ENCODE measurements at places on chromosomes 7 and 10.

DNA sequence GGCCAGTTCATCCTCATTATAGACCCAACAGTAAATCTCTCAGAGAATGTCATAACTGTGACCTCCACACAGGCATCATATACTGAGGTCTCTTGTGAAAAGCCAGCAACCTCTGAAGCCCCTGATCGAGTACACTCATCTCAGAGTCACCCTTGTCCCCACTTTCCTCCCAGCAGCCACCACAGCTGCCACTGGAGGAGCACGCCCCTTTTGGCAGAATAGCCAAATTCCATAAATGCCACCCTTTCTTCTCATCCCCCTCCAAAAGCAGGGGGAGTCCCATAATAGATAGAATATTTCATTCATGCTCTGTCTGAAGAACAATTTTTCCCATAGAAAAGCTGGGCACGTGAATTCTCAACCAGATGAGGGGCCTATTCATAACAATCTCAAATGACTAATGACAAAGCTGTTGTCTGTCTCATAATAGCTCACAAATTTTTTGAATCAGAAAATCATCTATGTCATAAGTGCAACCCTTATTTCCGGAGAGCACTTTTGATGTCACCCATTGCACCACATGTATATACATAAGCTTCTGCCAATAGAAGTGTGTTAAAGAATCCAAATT lies 47.4 kb downstream of the SGMS1 start:
- no peak for DNase-seq

DNA sequence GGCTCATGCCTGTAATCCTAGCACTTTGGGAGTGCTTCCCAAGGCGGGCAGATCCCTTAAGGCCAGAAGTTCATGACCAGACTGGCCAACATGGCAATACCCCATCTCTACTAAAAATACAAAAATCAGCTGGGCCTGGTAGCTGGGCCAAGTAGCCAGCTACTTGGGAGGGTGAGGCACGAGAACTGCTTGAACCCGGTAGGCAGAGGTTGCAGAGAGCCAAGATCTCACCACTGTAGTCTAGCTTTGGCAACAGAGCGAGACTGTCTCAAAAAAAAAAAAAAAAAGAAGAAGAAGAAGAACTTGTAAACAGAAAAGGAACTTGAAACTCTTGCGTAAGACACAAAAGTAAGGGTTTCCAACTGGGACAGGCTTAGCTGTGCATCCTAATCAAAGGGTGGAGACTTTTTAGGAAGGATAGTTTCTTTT lies 5.6 kb upstream of the IFIT2 start:
- no peak for DNase-seq

DNA sequence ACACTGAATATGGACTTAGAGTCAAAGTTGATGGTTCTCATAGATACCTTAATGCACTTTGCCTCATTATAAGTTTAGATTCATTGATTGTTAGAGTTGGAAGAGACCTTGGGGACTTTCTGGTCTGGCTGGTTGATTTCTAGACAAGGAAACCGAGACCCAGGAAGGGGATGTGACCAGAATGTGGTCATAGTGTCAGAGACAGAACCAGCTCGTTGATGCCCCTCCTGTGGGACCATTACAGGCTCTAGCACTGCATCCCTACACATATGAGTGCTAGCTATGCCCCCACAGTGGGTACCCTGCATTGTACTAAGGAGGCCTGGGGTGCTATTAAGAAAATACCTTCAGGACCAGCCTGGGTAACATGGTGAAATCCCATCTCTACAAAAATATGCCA lies 306.6 kb downstream of the CAMK1D start:
- no peak for DNase-seq

GRCh38 chr10:8121201-8121890 lies 66.9 kb downstream of the GATA3 start:
- DNase-seq, result no peak

DNA sequence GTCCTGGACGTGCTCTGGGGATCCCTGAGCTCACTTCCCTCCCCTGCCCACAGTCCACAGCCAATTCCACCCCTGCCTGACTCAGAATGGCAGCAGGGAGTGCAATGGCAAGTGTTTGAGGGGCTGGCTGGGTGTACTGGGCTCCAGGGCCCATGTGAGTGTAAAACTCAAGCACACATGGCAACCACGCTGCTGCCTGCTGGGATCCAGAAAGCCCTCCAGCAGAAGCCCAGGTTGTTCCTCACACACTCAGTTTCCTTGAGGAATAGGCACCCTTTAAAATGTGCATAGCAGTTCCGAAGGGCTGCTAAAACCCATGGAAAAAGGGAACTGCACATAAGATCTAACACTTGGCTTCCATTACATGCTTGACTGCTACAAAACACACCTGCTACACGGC lies 11.3 kb upstream of the ATP6V0A4 start:
- no peak for DNase-seq
